ENCODE measurements at places on chromosomes 5 and 9.

DNA sequence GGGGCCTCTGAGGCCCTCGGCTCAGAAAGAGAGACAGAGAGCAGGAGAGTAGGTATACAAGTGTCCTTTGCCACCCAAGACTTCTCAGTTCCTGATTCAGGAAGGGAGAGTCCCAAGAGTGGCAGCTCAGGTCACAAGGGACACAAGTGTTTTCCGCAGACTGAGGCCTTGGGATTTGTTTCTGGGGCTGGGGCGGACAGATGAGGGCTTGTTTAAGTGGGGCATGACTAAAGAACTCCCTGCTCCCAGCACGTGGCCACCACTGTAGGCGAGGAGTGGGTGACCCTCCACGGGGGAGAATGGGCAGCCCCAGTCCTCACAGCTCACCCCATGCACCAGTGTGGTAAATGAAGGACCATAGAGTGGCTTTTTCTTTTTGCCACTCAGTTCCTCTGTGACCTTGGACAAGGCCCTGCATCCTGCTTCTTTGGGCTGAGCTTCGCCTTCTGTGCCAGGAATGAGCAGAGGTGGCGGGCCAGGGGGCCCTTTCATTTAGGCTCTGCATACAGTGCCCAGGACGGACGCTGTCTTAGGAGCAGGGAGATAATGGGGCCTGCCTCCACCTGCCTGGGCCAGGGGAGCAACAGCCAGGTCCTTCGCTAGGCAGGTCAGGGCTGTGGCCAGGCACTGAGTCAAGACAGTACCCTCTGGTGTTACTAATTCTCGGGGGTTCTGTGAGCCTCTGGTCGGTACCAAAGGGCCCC, 50.8 kb downstream of the AMBP start:
- DNase-seq: no peak

DNA sequence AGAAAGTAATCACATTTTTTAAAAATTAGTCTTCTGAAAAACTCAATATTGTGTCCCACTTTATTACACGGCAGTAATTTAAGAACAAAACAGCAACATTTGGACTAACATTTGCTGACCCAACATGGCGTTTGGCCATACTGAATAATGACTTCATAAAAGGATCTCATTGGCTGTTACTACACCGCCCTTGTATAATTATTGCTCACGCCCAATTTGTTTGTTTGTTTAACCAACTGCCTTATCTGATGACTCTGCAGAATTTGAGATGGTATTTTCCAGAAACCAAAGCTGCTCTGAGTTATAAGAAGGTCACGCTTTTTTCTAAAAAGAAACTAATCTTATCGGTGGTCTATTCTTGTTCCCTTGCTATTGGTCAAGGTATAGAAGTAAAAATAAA, 200.2 kb upstream of the TARS1 start:
- DNase-seq: no peak

GRCh38 chr5:135214897-135215616, 181.0 kb upstream of the PITX1 start:
- DNase-seq: no peak

- no peak for DNase-seq
Measured at GRCh38 chr9:107274953-107275422, 8.1 kb upstream of the RAD23B start.

Data from NCI-H1105 (cell line).